ENCODE measurements at places on chromosomes 6 and 20.

DNA sequence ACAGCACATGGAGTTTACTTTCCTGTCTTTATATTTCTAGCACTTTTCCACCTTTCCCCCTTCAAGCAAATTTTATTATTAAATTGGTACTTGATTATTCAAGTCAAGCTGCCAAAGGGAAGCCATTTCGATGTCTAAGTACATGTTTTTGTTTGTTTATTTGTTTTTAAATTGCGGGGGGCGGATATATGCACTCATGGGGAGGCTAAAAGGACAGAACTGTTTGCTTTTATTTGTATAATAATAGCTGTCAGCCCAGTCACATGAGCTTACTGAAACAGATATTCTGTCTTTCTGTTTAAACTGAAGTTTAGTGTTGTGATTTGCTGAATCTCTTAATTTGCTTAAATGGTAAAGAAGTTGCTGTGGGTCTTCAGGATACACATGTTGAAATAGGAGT, 49.6 kb upstream of the PLCG1 start:
- no peak for DNase-seq

DNA sequence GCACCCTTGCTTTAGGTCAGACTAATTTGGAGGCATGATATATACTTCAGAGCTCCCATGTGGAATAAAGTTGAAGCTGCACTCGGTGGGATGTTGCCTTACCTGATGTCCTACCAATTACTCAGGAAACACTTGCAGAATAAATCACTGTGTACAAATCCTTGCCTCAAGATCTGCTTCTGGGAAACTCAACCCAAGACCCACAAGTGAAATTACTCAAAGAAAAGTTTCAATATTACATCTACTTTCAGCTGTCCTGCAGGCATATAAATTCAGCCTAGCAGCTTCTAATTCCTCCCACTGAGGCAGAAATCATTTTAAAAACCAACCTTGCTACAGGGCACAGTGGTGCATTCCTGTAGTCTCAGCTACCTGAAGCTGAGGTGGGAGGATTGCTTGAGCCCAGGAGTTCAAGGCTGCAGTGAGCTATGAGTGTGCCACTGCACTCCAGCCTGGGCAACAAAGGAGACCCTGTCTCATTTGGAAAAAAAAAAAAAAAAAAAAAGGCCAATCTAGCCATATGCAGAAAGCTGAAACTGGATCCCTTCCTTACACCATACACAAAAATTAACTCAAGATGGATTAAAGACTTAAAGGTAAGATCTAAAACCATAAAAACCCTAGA, 20.7 kb upstream of the DCDC2 start:
- no peak for DNase-seq

DNA sequence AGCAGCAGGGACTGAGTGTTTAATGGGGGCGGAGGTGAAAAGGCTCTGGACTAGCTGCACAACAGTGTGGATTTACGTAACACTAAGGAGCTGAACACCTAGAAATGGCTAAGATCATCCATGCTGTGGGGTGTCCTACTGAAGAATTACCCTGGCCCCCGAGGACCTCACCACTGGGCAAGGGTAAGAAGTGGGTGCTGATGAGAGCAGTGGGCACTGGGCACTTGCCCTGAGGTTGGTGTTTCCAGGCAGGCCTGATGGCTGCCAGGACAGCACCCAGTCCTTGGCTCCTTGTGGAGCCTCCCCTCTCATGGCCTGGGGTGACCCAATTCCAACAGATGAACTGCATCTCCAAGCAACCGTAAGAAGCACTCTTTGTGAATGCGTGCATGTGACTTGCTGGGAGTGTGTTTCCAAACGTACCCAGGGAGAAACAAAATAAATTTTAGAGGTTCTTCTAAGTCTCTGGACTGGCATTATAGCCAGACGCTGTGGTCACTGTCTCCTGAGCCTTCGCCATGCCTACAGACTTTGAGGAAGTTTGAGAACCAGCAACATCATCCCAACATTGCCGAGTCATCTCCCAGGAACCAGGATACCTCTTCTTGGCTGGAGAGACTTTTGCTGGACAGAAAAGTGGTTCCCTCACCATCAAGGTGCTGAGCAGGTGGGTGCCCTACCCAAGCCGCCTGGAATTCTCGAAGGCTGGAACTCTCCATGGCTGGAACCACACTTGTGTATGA, 245.9 kb downstream of the ERMARD start:
- DNase-seq, result no peak

DNA sequence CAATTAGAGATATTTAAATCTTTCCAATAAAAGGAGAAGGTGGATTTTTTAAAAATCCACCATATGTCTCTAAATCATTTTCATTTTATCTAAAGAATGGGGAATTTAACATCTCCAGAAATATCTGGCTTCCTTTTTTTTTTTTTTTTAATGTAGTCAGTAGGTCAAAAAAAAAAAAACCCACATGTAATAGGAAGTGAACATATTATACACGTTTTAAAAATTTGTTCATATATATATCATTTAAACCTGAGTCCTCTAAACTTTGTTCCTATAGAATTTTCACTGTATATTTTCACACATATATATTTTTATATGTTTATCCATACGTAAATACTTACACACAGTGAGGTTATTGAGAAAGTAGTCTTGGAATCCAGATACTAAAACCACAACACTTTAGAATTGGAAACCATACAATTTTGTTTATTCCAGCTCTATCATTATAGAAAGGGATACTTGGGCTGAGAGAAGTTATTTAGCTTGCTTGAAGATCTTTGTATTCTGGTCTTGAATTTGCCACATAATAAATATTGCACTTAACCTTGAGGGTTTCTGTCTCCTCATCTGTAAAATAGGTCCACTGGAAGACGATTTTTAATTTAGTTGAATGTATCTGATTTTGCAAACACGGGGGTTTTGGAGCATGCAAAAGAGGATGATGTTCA, 62.1 kb upstream of the ZNF217 start:
- DNase-seq, result no peak

GRCh38 chr6:7003041-7003440, 104.7 kb upstream of the RREB1 start:
- DNase-seq, result no peak

DNA sequence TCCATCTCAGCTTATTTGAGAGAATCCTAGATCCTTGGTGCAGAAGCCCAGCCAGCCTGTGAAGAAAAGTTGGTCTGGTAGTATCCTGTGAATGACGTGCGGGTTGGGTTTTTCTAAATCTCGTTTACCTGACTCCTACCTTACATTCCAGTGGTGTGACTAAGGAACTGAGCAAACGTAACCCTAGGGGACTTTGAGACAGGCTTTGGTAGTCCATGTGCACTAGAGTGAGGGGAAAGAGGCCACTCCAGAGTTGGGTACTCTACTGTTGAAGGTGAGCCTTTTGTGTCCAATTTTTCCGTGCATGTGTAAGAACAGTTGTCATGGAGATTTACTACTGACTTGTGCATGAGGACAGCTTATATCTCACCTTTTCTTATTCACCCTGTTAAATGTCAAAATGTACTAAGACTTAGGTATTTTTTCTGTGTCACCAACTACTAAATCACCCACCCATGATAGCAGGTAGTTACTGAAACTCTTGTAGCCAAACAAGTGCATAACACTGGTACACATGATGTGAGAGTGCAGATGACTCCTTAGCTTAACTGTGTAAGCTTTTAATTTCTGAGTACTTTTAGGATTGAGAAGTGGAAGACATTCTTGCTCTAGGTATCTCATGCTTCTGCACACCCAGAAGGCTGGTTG, 26.3 kb upstream of the PLCG1 start:
- DNase-seq, result no peak

DNA sequence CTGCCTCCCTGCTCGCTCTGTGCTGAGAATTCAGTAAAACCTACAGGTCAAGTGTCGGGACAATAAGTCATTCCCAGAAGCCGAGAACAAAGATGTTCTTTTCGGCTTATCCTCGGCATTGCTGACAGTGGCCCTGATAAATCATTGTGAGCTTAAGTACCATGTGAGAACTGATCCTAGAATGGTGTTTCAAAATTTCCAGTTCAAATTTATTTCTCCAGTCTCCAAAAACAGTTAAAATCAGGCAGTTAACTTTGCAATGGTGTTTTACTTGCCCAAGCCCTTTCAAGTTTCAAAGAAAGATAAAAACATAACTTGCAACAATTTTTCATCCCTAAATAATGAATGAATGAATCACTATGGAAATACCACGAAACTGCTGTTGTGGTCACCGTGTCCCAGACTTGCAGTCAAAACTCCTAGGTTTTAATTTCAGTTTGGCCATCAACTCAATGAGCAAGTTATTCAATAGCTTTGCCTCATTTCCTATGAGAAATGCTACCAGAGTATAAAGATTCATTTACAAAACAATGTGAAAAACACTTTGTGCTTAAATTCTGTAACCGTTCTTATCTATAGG, 4.3 kb downstream of the ATP5F1E start:
- no peak for DNase-seq

DNA sequence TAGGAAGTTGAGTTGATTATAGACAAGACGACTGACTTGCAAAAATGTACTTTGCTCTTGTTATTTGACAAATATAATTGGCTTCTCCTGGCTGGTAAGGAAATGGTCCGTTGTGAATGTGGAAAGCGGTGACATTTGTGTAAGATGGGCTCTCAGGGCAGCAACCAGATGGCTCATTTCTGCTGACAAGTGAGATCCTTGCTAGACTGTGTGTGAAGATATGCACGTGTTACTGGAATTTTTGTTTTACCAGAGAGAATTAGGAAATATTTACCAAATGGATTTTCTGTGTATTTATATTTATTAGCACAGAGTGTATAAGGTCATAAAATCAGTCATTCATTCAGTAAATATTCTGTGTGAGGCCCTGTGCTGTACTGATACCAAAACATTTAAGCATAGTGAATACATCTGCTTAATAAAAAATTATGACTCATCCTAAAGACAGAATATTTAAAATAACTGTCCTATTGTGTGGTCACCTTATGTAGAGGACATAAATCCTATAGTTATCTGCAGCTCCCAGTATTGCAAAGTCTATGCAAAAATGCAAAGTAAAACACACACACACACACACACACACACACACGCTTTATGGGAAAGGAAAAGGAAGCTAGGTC, 109.9 kb upstream of the ASF1A start:
- no peak for DNase-seq

GRCh38 chr20:62323980-62324906, 21.4 kb downstream of the ADRM1 start:
- no peak for DNase-seq

- no peak for DNase-seq
These were observed 76.6 kb downstream of the CEBPB start for GRCh38 chr20:50267041-50267865.

GRCh38 chr6:38871741-38872568, 156.8 kb downstream of the DNAH8 start:
- DNase-seq, result peak; percentile 36

Measured in HFF-Myc (cell line).